Fibroblast of the conjunctiva (primary cell): ENCODE measurements at places on chromosomes 1 and 21.

DNA sequence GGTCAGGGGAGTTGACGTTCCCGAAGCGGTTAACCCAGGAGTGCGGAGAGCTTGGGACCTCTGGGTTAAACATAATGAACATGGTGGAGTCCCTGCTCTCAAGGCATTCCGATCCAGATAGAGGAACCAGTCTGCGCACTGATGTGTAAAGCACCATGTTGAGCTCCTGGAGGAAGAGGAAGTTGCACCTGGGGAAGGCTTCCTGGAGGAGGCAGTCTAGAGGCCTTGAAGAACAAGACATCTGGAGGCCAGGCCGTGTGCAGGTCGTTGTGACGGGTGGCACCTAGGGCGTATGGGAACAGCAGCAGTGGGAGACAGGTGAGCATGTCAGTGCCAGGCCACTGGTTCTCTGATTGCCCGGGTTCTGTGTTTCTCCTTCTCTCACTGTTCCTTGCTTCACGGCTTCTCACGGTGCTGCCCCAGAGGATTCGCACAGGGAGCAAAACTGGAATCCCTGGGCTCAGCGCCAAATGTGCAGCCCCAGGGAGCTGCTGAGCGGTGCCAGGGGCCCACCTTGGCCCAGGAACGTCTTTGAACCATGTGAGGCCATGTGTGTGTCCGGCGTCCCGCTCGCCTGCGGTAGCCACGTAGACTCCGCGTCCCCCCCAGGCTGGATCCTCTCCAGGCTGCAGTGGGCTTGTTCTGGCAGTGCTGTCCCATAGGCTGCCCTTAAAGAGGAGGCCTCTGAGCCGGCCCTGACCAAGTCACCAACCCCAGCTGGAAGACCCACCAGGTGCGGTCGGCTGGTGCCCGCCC is 122.9 kb upstream of the GALNT2 start:
- no peak for DNase-seq

DNA sequence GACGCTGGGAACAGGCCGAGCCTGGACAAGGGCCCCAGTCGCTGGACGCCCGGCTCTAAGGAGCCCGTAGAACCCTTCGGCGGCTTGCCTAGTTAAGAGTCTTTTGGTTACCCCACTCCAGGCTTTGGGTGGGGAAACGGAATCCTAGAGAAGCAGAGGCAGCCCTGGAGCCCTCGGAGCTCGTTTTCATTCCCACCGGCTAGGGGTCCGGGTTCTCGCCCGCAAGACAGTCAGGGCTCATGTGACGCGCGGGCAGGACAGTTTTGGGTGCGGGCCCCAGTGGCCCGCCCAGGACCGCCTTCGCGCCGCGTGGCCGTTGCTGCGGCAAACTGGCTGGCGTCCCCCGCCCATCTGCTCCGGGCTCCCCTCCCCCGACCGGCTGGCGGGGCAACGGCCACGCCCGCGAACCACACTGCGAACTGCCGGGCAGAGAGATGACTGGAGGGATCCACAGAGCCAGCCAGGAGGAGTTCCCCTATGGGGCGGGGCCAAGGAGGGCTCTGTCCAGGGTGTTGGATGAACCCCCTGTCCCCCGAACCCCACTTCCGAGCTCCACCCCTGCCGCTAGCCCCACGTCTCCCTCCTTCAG is 829 bp upstream of the HES2 start:
- DNase-seq = no peak

DNA sequence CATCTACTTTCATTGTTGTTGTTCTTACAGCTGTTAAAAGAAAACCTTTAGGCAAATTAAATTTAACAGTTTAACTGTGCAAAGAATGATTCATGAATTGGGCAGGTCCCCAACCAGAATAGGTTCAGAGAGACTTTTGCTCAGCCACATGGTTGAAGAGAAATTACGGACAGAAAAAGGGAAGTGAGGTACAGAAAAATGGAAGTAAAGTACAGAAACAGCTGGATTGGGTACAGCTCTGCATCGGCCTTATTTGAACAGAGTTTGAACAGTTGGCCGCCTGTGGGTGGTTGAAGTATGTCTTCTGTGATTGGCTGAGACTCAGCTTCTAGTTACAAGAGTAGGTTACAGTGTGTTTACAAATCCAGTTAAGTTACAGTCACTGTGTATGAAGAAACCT is 210.1 kb downstream of the FGGY start:
- peak; percentile 59 for DNase-seq

- no peak for DNase-seq
Measured at GRCh38 chr1:51316113-51316845, 14.1 kb downstream of the TTC39A start.

DNA sequence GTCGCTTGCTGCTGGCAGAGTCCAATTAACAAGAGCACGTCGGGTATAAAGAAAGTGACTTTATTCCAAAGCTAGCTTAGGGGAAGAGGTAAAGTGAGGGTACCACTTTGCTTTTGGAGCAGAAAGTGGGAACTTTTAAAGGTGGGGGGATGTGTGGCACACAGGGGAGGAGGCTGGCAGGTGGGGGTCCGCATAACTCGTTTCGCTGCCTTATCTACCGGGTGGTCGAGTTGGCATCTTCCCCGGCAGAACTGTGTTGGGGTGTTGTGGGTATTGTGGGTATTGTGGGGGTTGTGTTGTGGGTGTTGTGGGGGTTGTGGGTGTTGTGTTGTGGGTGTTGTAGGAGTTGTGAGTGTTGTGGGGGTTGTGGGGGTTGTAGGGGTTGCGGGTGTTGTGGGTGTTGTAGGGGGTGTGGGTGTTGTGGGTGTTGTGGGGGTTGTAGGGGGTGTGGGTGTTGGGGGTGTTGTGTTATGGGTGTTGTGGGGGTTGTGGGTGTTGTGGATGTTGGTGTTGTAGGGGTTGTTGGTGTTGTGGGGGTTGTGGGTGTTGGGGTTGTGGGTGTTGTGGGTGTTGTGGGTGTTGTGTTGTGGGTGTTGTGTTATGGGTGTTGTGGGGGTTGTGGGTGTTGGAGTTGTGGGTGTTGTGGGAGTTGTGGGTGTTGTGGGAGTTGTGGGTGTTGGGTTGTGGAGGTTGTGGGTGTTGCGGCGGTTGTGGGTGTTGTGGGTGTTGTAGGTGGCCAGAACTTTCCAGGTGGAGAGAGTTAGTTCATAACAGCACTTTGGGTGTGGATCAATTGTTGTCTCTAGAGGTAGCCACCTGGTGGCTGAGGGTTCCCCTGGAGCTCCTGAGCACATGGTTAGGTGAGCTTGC is 52.7 kb downstream of the AGPAT3 start:
- DNase-seq = no peak

- no peak for DNase-seq
Measured at GRCh38 chr1:52634111-52634510, 1.1 kb downstream of the SHISAL2A start.

DNA sequence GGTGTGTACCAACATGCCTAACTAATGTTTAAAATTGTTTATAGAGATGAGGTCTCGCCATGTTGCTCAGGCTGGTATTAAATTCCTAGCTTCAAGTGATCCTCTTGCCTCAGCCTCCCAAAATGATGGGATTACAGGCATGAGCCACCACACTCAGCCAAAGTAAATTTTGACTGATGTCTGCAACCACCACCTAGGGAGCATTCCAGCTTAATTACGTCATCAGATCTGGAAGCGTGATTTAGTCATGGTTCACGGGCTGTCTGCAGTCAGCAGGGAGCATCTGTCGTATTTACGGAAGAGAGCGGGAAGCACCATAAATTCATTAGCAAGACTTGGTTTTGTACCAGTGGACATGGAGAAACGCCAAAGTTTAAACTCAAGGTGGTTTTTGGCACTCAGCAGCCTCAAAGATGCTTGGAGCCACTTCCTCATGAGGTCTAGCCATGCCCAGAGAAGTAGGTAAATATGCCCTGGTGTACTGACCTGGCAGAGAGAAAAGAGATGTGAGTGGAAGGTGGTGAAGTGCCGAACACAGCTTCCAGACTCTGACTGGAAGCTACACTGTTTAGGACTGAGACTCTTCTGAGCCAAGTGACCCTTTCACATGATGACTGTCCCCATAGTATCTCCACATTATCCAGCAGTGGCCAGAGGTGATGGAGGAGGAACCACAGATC is 60.8 kb upstream of the SLC35F3 start:
- DNase-seq = no peak

DNA sequence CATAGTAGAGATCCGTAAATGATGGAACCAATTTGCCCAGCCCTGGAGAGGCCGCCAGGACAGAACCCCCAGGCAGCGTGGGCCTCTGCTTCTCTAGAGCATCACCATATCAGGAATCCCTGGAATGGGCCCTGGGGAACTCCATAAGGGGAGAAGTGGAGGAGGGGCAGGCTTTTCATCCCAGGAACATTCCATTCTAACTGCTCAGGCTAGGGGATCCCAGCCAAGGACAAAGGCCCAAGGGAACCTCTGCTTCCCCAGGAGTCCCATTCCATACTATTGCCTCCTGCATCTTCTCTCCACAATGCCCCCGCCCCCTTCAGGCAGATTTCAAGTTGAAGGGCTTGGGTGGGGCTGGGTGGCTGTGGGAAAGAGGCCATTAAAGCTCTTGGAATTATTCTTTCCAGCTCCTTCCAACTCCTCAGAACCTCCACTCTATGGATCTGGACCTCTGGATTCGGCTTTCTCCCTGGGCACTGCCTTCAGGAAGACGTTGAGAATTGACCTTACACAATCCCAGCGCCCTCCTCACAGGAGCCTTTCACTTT is 6.0 kb downstream of the TRNP1 start:
- DNase-seq = peak; percentile 97

- DNase-seq = no peak
Measured at GRCh38 chr1:175471039-175471800, 272.2 kb downstream of the TNR start.

DNA sequence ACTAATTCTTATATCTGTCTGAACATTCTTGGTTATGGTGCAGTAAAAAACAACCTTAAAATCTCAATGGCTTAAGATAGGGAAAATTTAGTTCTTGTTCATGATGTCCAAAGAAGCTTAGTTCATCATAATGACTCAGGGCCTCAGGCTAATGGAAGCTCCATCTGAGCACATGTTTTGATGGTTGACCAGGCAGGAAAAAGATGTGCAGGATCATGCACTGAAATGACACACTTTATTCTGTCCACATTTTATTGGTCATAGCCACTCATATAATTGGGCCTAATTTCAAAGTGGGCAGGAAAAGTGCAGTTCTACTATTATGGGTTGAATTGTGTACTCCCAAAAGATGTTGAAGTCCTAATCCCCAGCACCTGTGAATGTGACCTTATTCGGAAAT is 198.2 kb downstream of the CENPF start:
- DNase-seq = no peak

DNA sequence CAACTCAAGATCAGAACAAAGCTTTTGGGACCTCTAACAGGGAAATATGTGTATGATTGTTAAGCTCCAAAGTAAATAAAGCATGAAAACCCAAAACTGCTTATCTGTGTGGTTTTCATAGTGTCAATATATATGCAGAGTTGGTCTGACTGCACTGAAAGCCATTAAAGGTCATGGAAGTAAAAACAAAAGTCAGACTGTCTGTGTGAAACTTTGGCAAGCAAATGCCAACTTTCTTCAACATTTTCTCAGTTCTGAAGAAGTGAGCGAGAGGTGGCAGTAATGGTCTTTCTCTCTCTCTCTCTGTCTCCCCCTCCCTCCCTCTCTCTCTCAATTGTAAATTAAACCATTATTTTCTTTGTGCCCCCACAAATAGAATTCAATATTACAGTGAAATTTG is 100.1 kb upstream of the S1PR1 start:
- no peak for DNase-seq

GRCh38 chr1:21216835-21217811 is 40.4 kb upstream of the EIF4G3 start:
- DNase-seq = no peak
